DMS 273 treated with DMSO at 0.1 percent for 48 hours (cell line): ENCODE measurements at places on chromosomes 11 and 22.

DNA sequence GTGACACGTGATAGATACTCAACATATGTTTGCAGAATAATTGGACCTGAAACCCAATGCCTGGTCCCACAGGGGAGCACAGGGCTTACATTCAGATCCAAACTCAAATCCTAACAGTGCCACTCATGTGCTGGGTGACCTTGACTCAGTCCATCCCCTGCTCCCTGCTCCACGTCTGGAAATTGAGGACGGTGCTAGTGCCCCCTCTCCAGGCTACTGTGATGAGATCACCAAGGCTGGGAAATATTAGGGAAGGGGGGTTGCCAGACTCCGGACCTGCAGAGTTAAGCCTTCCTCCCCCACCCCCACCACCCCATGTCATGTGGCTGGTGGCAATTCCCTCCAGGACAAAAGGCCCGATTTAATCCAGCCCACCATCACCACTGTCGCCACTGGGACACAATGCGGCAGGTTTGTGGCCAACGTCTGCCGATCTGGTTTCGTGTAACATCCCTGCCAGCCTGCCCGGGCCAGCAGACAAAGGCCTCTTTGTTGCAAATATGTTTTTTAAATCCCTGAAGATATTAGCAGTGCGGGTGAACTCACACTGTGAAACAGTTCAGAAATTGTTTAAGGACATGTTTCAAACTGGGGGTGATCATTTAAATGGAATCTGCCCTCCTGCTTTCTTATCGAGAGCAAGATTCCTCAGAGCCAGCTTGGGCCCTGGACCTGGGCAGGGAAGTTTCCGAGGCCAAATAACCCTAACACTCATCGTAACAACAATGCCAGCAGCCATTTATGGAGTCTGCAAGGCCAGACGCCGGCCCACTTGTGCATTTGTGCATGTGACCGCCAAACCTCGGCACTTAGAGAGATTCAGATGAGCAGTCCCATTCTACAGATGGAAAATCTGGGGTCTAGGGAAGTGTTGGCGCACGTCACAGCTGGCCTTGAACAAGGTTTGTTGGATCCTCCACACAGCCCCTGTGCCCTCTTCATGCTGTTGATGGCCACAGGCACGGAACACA lies 19.6 kb upstream of the MN1 start:
- no peak for DNase-seq

GRCh38 chr22:30114361-30114760 lies 34.1 kb downstream of the HORMAD2 start:
- no peak for DNase-seq

DNA sequence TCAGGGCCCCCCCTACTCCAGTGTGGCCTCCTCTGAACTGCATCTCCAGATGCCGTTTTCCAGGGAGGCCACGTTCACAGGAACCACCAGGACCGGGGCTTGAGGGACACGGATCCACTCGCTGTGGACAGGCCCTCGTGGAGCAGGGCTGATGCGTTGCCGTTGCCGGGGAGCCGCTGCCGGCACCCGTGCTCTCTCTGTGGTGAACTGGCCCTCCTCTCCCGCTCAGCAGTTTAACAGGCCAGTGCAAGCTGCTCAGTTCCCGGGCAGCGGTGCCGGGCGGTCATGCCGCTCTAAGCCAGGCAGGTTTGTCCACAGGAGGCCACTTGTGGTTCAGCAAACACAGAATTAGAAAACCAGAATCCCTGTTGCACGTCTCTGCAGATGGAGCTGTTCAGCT lies 301.6 kb downstream of the TBC1D22A start:
- no peak for DNase-seq

DNA sequence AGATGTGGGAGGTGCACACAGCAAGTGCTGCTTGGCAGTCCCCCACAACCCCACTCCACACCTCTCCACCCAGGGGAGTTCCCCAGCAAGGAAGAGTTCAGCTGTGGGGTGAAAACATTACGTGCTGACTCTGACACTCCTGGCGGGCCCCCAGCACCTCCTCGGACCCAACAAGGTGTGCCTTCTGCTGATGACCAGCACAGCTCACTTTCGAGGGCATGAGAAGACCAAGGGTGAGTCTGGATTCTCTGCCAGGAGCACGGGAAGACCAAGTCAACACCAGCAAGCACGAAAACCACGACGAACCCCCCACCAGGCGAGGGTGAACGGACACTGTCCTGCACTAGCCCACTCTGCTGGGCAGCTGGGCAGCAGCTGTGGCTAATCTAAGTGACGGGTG lies 1.4 kb downstream of the ALG12 start:
- no peak for DNase-seq

DNA sequence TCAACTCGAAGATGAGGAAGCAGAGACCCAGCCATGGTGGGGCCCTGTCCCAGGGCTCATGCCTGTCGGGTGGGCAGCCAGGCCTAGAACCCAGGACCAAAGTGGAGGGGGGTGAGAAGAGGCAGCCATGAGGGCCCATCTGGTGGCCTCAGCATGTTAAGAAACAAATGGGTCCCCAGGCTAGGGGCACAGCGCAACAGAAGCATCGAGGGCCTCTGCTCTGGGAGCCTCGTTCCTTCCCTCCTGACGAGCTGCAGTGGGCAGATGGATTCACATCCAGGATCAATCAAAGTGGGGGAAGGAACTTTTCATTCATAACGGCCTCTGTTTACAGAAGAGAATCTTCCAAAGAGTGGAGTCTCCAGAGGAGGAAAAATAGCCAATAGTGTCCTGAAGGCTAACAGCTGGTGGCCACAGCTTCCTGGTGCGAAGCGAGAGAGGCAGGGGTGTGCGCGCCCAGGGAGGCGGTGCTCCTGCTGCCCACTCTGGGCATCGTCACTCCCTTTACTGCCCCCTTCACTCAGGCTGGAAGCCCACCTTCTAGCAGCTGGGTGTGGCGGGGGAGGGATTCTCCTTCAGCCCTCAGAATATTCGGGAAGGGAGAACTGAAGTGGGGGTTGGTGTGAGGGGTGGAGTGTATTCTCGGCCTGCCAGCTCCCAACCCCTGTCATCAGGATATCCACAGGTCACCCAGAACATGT lies 4.3 kb downstream of the CBX7 start:
- no peak for DNase-seq

DNA sequence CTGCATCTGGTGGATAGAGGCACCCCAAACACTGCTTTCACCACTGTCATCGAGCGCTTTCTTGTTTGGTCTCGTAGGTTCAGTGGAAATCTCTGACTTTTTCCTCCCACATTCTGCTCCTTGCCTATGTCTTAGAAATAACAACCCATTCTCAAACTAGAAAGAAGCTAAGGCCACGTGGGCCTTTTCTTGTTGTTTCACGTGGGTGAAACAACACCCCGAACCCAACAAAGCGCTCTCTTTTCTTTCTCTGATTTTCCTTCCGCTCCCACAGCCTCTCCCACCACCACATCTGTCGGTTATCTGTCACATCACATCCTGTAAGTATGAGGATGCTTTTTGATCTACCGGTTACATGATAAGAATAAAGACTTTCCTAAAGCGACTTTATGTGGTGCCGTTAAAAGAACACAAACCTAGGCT lies 77.1 kb downstream of the LINC01488 start:
- no peak for DNase-seq

DNA sequence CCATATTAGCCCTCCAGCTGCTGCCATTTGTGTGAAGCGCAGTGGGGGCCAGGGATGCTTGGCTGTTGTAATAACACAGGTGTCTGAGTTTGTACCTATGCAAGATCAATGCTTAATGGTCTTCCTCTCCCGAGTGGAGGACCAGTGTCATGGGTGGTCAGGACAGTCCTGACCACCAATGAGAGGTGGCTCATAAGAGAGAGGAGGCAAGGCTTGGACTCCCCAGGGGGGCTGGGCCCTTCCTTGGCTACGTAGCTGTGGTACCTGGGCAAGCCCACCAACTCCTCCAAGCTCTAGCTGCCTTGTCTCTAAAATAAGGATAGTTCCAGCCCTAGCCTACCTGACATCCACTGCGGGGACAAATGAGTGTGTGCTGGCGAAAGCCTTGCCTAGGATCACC lies 79.2 kb downstream of the OSBP2 start:
- no peak for DNase-seq

DNA sequence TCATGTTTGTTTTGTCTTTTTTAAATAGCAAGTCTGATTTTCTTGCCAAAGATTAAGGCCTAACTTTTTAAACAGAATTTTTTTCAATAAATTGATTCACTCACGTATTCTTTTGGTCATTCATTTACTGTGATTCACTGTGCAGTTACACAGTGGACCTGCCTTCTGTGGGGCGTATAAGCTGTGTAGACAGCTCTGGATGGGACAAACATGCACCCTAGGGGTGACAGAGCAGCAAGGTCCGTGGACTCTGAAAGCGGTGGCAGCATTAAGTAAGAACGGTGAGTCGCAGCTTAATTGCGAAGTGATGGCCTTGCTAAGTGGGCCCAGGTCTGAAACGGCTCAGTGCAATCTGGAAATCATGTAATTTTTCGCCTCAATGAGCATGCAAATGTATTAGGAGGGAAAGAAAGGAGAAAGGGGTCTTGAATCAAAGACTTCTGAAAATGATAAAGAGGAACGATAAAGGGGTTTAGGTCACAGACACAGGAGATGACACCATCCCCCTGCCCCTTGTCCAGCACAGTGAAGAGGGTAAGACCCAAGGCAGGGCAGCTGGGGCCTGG lies 113.1 kb downstream of the SPATA19 start:
- no peak for DNase-seq
